Right renal pelvis (tissue), 4 donors: ENCODE measurements at places on chromosomes 4 and X. TPM values are rescaled to one million over a fixed set of nuclear protein-coding genes. Genes with fewer than 3 reads are reported as not detected.

GRCh38 chrX:17697191-17697590 lies 40.1 kb upstream of the SCML1 start:
- DNase-seq = no peak

DNA sequence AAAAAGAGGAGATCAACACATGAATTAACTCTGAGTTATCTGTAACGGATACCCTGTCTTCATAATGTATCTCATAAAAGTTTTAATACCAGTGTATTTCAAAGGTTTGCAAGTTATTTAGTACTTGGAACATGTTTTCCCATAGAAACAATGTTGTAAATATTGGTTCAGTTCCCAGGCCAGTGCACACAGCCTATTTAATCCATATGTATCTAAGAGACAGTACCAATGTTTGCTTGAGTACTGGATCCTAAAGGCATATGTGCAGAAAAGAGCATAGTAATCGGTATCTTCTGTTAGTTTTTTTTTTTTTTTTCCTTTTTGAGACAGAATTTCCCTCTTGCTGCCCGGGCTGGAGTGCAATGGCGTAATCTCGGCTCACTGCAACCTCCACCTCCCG lies 46.1 kb downstream of the SLIT2 start:
- no peak for DNase-seq

DNA sequence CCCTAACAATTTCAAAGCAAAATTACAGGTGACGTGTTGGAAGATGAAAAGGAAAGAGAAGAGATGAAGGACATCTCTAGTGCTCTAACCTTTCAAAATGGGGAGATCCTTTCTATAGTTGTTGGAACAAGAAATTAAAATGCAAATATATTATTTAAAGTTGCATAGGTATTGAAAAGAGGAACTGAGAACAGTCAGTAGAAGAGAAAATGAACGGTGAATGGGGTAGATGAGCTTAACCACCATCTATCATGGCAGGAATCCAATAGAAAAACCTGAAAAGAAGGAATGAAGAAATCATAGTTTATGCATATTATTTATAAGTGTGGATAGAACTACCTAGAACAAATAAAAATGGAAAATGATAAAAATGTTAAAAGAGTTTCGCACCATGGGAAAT lies 42.0 kb downstream of the ANXA5 start:
- DNase-seq = no peak

- DNase-seq = no peak
Observed at GRCh38 chrX:119398974-119399771, at the start of gene SLC25A43. Gene SLC25A43 (plus strand): TSS chrX:119399336. CDS start chrX:119399404, 68 bp downstream.

- no peak for DNase-seq
Observed at GRCh38 chr4:116952530-116953136, 132.7 kb downstream of the TRAM1L1 start.

- DNase-seq = no peak
Observed at GRCh38 chrX:119895843-119896326, at the start of gene AKAP14. Gene AKAP14 (plus strand): TSS chrX:119895893. CDS start chrX:119903224, 7,331 bp downstream.

DNA sequence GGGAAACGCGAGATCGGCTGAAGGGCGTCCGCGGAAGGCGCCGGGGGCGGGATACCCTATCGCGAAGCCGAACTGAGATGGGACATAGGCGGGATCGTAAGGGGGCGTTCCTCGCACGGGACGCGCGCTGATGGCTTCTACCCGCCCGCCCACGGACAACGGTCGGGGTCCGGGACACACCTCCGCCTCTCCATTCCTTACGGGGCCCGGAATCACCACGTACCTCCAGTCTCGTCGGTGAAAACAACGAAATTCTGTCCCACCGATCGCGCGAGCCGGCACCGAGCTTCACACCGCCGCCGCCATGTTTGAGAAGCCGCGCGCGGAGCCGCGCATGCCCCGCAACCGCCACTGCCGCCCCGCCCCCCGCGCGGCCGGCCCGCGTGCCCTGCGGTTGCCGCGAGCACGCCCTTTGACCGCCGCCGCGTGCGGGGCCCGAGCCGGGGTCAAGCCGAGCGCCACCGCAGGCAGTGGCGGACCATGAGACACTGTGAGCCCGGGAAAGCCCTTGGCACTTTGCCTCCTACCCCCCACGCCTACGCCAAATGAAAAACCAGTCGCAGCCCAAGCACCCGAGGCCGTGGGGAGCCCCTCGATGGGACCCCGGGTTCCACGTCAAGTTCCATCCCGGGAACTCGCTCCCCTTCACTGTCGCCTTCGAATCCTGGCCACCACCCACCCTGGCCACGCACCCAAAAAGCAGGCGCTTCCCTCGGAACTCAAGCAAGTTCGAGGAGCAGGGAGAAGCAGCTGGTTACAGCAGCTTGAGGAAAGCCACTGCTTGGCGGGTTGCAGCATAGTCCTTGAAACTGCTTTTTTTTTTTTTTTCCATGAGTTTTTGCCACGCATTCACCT lies at the start of gene SCML2:
SCML2 (minus strand) TSS at position 320 of the 855 bp plus-strand sequence. CDS start 20,617 bp downstream, outside the sequence.
- peak; percentile 27 for DNase-seq

GRCh38 chr4:151922306-151922705 lies 161.5 kb upstream of the GATB start:
- DNase-seq = no peak

GRCh38 chrX:152588206-152588605 lies 49.5 kb upstream of the GABRQ start:
- no peak for DNase-seq

GRCh38 chr4:125808570-125808969 lies 493.8 kb downstream of the FAT4 start:
- DNase-seq = no peak

DNA sequence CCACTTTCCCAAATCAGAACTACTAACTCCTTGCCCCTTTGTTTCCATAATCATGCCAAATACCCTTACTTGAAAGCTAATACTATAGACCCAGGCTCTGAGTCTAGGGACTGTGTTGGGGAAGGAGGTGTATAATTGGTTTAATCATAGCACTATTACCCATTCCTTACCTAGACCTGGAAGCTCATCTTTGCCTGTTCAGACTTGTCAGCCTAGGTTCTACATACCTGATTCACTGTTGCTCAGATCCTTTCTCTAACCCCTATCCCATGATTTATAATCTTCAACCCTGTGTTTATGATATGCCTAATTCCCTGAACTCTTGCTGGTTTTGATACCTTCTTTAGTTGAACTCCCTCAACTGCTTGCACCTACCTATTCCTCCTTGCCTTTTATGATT lies 123.1 kb upstream of the GRIA3 start:
- DNase-seq = no peak

GRCh38 chr4:57190601-57191481 lies 80.7 kb upstream of the IGFBP7 start:
- DNase-seq = no peak

DNA sequence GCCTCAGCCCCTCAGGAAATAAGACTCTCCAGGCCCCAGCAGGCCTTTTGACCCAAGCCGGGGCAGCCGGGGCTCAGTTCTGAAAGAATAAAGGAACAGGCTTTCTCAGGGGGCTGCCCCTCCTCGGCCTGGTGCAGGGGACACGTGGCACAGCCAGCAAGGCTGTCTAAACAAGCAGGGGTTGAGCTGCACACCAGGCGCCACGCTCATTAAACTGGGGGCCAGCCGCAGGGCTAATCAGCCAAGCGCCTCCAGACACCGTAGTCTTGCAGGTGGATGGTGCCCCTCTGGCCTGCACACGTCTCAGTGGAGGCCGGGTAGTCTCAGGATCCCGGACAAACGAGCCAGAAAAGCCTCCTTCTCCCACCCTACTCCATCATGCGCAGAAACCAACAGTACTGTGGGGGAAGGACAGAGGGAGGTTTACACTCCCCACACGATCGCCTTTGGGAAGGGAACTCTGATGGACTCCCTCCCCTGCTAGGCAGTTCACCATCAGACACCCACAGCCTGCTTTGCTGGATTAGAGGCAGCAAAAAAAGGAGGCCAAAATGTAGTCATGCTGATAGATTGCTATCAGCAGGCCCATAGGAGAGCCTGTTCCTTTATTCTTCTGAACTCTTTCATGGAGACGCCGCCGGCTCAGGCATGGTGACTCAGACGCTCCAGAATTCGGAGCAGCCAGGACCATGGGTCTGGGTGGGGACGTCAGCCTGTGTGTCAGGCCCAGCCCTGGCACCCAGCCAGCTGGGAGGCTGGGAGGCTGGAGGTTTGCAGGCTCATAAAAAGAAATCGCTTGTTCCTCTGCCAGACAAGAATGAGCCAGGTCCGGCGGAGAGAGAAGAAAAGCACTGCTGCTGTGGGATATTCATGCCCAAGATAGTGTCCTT lies 342.4 kb downstream of the BCOR start:
- no peak for DNase-seq

DNA sequence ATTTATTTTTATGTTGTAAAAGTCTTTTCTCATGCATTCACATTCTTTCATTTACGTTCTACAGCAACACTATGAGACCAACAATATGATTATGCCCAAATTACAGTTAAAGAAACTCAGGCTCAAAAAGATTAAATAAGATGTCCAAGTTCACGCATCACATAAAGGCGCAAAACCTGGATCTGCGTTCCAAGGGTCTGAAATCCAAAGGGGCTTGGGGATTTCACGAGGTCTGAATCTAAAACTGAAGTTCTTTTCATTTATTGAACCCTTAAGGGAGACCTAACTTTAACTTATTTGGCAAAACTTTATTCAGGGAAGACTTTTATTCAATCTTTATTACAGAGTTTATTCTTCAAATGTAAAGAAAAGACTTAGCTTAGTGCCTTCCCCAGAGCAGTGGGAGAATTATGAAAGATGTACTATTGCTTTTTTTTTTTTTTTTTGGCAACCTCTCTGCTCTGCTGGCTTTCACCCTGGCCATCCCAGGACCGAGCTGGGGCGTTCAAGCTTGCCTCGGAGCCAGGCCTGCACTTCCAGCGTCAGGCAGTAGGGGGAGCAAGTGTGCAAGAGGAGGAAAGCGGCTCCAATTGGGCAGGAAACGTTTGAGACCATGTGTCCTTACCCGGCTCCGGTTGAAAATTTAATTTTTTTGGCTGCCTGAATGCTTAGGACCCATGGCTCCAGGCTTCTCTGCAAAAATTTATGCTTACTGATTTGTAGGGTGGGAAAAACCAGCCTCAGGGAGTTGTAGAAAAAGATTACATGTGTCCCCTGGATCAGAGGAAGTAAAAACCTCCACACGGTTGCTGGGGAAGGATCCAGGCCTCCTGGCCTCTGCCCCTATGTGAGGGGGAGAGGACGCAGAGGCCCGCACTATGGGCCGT lies 344.3 kb upstream of the KLF3 start:
- peak; percentile 92 for DNase-seq

GRCh38 chrX:115023139-115023538 lies 5.7 kb upstream of the IL13RA2 start:
- no peak for DNase-seq

GRCh38 chrX:69991685-69992084 lies 58.1 kb downstream of the AWAT2 start:
- DNase-seq = no peak

- DNase-seq = no peak
Observed at GRCh38 chr4:127015667-127016117, 617.1 kb upstream of the INTU start.

- DNase-seq = no peak
Observed at GRCh38 chr4:84938316-84938715, 28.2 kb downstream of the WDFY3 start.

DNA sequence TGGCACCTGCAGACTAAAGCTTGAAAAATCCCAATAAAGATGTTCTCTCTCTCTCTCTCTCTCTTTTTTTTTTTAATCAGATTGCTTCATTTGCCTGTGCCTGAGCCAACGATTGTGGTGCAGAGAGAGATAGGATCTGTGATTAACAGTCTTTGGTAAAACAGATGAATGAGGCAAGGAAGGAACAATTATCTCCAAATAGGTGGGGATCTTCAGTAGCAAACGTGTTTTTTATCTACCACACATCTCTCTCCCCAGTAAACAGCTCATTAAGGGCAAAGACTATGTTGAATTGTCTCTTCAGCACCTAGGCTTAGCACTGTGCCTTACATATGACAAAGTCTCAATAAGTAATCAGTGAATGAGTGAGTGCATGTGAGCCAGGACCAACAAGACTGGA lies 96.3 kb downstream of the SMIM20 start:
- DNase-seq = no peak

DNA sequence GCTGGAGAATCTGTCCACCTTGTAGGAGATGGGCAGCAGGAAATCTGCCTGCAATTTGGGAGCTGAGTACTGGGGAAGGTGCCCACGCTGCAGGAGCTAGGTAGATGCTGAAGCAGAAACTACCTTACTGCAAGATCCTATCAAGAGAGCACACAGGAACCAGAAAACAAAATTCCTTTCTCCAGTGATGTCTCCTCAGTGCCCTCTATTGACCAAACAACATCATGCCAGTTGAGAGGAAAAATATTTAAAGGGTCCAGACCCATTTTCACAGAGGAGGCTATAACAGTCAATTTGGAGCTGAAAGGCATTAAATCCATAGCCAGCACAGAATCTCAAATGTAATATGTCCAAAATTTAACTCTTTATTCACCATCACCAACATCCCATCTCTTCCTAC lies 406.8 kb downstream of the SLITRK2 start:
- DNase-seq = no peak

DNA sequence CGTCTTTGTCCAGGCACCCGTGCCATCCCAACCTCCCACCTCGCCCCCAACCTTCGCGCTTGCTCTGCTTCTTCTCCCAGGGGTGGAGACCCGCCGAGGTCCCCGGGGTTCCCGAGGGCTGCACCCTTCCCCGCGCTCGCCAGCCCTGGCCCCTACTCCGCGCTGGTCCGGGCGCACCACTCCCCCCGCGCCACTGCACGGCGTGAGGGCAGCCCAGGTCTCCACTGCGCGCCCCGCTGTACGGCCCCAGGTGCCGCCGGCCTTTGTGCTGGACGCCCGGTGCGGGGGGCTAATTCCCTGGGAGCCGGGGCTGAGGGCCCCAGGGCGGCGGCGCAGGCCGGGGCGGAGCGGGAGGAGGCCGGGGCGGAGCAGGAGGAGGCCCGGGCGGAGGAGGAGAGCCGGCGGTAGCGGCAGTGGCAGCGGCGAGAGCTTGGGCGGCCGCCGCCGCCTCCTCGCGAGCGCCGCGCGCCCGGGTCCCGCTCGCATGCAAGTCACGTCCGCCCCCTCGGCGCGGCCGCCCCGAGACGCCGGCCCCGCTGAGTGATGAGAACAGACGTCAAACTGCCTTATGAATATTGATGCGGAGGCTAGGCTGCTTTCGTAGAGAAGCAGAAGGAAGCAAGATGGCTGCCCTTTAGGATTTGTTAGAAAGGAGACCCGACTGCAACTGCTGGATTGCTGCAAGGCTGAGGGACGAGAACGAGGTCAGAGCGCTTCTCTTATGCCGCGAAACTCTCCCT lies at the start of gene TET2:
TET2 (plus strand) TSS at position 601 of the 740 bp plus-strand sequence. CDS start 87,067 bp downstream, outside the sequence.
- peak; percentile 66 for DNase-seq

- DNase-seq = no peak
Observed at GRCh38 chr4:113537628-113538027, 223.9 kb downstream of the CAMK2D start.

- DNase-seq = no peak
Observed at GRCh38 chr4:78137532-78137931, 80.4 kb downstream of the FRAS1 start.

- DNase-seq = no peak
Observed at GRCh38 chr4:8866421-8866820, 5.2 kb downstream of the HMX1 start.

RXFP1 gene
- polyA plus RNA-seq = 0.50 TPM

ADGRA3 gene
- polyA plus RNA-seq = 57.4 TPM

ADH1B gene
- polyA plus RNA-seq = 23.3 TPM

MED28 gene
- polyA plus RNA-seq = 71.3 TPM

PTPN13 gene
- 139 TPM for polyA plus RNA-seq

ENAM gene
- polyA plus RNA-seq = 7.0 TPM

UNC5C gene
- 36.7 TPM for polyA plus RNA-seq

NAA11 gene
- not detected for polyA plus RNA-seq

FOXR2 gene
- not detected for polyA plus RNA-seq

MAGEC2 gene
- polyA plus RNA-seq = not detected
